ENCODE measurements at places on chromosomes 5 and 9.

GRCh38 chr9:8779478-8779877, 979.9 kb upstream of the DMAC1 start:
- DNase-seq = no peak

GRCh38 chr9:99753436-99753835, 68.2 kb upstream of the NR4A3 start:
- no peak for DNase-seq

DNA sequence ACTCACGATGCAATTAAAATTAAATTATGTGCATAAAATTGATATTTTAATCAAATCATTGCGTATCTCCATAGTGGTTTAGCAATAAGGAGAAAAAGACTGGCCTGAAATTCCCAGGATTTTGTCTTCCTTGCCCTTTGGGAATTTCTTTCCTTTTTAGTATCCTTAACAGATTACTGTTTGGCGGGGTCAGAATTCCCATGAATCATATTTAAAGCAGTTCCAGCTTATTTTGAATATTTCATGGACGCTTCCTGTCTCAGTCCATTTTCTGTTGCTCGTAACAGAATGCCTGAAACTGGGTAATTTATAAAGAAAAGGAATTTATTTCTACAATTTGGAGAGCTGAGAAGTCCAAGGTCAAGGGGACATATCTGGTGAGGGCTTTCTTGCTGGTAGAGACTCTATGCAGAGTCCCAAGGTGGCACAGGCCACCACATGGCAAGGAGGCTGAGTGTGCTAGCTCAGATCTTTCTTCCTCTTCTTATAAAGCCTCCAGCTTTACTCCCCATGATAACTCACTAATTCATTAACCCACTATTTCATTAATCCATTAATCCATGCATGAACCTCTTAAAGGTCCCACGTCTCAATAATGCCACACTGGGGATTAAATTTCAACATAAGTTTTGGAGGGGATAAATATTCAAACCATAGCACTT, 37.8 kb downstream of the CDH6 start:
- no peak for DNase-seq

GRCh38 chr9:76592974-76593347, 134.0 kb downstream of the GCNT1 start:
- no peak for DNase-seq

DNA sequence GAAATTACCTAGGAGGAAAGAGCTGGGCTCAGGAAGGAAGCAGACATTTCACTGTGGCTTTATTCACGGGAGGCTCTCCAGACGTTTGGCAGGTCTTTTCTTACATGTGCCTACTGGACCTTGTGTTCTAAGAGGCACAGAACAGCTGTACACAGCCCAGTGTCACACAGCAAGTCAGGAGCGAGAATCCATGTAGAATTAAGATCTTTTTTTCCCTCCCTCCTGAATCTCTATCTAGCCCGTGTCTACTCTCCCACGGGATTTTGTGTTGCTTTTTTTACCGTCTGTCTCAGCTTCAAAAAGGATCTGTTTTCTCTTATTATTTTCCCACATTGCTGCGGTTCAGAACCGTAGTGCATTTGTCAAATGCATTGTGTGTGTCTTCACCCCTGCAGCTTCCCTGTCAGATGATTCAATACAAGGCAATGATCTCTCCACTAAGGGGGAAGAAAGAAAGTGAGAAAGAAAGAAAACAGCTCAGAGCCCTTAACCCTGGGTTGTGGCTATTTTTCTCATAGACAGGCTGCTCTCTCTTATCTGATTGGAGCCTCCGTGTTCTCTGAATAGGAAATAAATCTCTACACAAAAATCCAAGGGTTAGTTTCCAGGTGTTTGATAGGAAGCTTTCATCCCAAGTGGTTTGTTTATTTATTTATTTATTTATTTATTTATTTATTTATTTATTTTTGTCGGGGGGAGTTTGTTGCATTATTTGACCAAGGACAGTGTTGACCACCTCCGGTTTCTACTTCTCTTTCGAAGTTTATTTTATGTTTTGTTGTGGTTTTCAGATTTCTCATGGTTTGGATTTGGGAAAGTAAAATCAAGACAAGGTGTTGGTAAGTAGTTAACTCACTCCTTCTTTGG, 191.0 kb downstream of the NTRK2 start:
- no peak for DNase-seq

- DNase-seq = no peak
These were observed 507.9 kb upstream of the DAP start for GRCh38 chr5:11268891-11269290.

DNA sequence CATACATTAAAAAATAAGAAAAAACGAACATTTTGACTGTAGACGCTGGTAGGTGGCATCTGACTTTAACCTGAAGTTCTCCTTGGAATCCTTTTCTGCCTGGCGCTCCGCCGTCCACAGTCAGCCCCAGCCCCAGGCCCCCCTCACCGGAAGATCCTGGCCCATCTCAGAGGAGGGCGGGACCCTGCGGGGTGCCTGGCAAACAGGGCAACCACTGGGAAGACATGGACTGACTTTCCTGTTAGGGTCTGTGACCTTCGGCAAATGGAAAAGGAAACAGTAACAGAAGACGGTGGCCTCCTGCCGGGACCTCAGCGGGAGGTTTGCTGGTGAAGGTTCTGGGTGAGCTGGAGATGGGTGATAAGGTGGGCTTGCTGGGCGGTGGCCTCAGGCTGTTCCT, 11.7 kb upstream of the EGR1 start:
- no peak for DNase-seq

DNA sequence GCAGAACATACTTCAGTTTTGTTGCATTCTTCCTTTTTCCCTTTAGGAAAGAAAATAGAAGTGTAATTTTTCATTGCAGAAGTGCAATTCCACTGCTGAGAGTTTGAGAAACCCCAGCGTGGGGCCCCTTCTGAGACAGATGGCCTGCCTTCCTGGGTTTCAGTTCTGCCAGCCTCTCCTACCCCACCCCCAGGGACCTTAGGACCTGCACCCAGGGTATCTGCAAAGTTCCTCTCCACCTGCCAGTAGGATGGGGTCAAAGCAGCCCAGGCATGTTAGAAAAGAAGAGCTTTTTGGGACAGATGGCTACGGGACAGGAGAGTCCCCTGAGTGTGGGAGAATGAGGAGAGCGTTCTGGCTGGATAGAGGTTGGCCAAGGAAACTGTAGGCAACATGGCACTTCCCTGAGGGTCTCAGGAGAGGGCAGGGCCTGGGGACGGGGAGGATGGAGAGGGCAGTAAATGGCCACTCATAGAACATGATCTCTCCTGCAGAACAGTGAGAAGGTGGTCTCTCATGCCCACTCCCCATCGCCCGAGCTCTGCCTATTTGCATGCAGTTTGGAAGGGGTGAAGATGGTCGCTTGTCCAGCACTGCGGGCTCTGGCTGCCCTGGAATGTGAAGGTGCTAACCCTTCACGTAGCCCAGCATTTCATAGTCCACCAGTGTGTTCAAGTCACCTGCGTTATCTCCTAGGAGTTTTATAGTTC, at the start of gene TIFAB:
TSS of gene TIFAB (minus strand) at position 31 of the 710 bp plus-strand sequence. CDS start 2,412 bp downstream, outside the sequence.
- no peak for DNase-seq

DNA sequence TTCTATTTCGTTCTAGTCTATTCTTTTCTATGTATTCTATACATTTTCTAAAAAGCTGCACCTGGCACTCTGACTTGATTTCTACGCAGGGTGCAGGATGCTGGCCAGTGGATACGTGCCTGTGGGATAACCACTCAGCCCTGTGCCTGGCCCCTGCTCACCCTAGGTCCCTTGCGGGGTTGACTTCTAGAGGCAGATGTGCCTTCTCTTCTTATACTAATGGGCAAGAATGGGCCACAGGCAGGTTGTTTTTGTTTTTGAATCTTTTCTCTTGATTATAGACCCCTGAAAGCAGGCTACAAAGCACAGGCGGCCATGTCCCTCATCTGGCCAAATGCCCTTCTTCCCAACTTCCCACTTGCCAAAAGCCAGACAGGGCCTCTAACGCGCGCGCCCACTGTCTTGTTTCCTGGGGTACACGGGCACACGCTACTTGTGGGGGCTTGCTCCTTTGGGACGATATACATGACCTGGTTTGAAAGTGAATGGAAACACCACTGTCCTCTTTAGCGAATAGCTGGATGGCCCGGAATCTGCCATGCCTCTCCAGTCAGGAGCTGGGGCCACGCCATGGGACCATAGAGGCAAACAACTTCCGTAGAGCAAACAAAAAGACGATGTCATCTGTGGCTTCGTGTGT, 162.7 kb upstream of the IRX2 start:
- DNase-seq = no peak

- DNase-seq = no peak
These were observed 58.0 kb downstream of the RNF38 start for GRCh38 chr9:36341936-36342577.

DNA sequence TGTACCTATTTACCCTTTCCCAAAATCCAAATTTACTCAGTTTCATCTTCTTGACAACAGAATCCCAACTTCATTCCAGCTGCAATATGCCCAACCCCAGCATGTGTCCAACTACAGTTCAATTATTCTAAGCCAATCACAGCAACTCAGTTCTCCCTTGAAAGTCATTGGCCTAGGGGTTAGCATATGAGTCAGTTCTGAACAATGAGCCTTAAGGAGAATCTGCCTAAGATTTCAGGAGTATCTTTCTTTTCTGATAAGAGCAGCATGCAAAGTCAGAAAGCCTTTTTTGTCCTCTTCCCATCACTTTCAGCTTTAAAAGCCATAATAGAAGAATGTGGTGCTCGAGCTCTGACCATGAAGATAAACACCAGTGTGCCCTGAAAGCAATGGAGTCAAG, 44.4 kb upstream of the RASGRF2 start:
- no peak for DNase-seq

DNA sequence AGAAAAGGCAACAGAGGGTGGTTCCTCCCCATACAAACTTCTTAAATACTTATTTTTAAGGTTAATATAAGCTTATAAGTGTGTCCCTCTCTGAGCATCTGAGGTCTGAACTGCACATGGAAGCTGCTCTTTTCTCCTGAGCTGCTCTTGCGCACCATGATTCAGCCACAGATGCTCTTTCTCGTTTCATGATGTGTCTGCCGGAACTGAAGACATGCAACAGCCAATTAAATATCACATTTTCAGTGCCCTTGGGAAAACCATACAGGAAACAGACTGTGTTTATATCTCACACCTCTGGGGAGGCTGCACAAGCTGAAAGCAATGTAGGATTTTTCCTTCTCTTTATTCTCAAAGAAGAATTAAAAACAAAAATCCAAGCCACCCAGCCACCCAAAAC, 96.8 kb upstream of the NREP start:
- DNase-seq = no peak

DNA sequence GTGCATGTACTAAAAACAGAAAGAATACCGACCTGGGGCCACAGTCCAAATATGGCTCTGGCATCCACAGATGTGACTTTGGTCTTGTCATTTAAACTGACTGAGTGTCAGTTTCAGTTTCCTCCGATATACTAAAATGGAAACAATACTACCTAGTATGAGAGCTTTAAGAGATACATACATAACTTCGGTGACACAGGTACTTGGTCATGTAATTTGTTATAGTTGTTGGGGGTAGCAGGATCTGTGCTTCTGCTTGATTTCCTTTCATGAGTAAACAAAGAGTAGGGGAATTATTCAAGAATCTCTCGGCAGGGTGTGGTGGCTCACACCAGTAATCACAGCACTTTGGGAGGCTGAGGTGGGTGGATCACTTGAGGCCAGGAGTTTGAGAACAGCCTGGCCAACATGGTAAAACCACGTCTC, 32.1 kb downstream of the MTMR12 start:
- no peak for DNase-seq

GRCh38 chr5:150601491-150602345, 38.7 kb upstream of the SYNPO start:
- no peak for DNase-seq

DNA sequence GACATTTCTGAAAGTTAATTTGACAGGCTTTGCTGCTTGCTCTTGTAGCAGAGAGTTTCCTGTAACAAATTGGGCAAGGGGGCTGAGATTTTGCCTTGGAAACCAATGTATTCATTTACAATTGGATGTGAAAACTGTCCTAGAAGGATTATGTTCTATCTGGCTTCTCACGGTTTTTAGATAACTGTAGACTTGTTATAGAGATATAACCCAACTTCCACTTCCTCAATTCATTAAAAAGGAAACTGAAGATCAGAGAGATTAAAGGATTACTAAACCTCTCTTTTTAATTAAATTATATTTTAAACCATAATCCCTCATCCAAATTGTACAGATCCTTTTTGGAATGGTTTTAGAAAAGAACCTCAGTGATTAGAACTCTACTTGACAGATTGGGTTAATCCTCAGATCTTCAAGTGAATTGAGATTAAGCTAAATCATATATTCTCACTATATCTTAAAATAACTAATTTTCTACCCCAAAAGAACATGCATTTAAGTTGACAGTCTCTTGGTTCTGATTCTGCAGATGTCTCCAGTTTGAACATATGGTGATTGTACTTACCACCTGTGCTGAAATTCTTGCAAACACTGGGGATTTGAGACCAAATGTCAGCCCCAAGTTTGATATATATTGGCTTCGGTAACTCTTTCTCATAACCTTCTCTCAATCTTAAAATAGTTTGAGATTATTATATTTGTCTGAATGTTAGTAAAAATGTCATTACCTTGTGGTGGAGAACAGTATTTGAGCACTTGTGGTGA, 130.1 kb upstream of the C9orf72 start:
- no peak for DNase-seq

DNA sequence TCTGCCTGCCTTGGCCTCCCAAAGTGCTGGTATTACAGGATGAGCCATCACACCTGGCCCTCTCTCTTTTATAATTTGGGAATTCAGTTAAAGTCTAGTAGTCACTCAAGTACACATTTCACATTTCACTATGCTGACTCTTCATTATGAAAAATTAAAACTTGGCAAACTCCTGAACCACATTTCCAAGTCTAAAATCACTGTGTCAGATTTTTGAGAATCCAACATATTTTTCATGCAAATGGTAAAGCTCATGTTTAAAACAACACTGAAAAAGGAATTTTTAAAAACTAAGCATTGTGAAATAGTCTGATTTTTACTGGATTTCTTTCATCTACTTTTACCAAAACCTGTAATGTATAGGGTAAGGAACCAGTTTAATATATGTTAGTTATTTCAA, 92.3 kb downstream of the SVEP1 start:
- no peak for DNase-seq
